ENCODE measurements at places on chromosomes 7 and 10. TPM values are rescaled to one million over a fixed set of nuclear protein-coding genes. Genes with fewer than 3 reads are reported as not detected.

DNA sequence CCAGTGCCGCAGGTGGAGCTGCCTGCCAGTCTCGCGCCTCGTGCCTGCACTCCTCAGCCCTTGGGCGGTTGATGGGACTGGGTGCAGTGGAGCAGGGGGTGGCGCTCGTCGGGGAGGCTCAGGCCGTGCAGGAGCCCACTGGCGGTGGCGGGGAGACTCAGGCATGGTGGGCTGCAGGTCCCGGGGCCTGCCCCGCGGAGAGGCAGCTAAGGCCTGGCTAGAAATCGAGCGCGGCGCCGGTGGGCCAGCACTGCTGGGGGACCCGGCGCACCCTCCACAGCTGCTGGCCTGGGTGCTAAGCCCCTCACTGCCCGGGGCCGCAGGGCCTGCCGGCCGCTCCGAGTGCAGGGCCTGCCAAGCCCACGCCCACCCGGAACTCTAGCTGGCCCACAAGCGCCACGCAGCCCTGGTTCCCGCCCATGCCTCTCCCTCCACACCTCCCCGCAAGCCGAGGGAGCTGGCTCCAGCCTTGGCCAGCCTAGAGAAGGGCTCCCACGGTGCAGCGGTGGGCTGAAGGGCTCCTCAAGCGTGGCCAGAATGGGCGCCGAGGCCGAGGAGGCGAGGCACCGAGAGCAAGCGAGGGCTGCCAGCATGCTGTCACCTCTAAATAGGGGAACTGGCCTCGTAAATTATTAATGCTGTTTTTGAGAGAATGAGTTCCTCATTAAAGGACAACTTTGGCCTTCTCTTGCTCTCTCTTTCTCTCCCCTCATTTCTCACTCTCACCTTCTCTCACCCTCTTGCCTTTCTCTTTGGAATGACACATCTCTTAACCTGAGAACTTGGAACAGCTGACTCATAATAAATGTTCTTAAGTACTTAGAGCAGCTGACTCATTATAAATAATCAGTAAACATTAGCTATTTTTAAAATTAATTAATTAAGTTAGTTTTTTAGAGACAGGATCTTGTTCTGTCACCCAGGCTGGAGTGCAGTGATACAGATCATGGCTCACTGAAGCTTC, 4.9 kb downstream of the ACADSB start:
- peaks cover 16% of the 10 kb centered on the region for H3K4me1 ChIP-seq
- no peak overlapping the region for H3K4me3 ChIP-seq
- no peak for DNase-seq
- no peaks in the 10 kb centered on the region for H3K27me3 ChIP-seq
- H3K36me3 ChIP-seq, result no peaks in the 10 kb centered on the region

GRCh38 chr10:113965683-113966082, 78.0 kb upstream of the ADRB1 start:
- no peak overlapping the region for H3K27ac ChIP-seq
- no peaks in the 10 kb centered on the region for H3K36me3 ChIP-seq
- H3K4me3 ChIP-seq, result no peak overlapping the region
- no peaks in the 10 kb centered on the region for H3K27me3 ChIP-seq
- H3K4me1 ChIP-seq, result peaks cover 26% of the 10 kb centered on the region

Gene CCDC3
- not detected for total RNA-seq

DNA sequence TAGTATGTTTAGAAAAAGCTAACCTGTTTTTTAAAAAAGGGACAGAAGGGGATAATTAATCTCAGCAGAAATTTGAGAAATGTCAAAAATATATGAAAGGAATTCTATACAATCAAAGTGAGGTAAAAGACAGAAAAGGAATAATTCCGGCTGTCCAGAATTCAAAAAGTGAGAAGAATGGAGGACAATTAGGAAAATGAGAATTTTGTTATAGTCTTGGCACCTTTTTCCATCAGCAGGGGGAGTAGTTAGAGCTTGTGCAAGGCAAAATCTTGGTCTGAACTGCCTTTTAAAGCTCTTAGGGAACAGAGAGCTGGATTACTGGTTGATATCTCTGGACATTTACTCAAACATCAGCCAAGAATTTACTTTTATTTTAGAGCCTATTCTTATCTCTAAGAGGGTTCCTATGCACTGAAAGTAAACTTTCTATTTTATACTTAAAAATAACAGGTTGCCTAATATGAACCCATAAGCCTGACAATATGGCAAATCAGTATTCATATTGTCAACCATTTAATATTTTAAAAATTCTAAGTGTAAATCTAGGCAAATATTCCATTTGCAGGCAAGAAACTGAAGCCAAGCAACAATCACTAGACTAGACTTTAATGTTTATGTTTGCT, 185.6 kb downstream of the ANK3 start:
- H3K4me1 ChIP-seq, result no peaks in the 10 kb centered on the region
- DNase-seq, result no peak
- H3K27me3 ChIP-seq, result no peaks in the 10 kb centered on the region
- H3K36me3 ChIP-seq, result peaks cover 3% of the 10 kb centered on the region

- H3K27me3 ChIP-seq, result peaks cover 11% of the 10 kb centered on the region
- H3K4me3 ChIP-seq, result no peak overlapping the region
- no peak overlapping the region for H3K27ac ChIP-seq
- H3K4me1 ChIP-seq, result no peaks in the 10 kb centered on the region
- DNase-seq, result no peak
Measured at GRCh38 chr10:23174074-23174976, 17.8 kb upstream of the PTF1A start.

Gene NPY
- not detected for total RNA-seq

GRCh38 chr10:74177140-74177677, 26.2 kb downstream of the ADK start:
- no peaks in the 10 kb centered on the region for H3K27me3 ChIP-seq
- no peaks in the 10 kb centered on the region for H3K36me3 ChIP-seq
- no peak for DNase-seq
- H3K4me1 ChIP-seq, result peaks cover 33% of the 10 kb centered on the region

Gene FXYD4
- total RNA-seq, result not detected

DNA sequence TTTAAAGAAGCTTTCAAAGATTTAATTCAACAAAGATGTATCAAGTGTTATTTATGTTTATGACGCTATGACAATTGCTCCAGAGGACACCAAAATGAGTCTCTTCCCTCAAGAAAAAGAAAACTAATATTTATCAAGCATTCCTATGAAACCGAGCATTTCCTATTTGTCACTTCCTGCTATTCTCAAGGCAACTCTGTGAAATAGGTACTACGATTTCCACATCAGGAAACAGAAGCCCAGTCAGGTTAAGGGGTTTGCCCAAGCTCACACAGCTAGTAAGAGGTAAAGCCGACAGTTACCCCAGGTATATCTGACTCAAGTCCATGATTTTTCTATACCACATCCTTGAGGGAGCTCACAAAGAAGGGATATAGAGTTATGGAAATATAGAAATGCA, 85.9 kb downstream of the TRIL start:
- H3K27me3 ChIP-seq, result no peaks in the 10 kb centered on the region
- H3K4me1 ChIP-seq, result no peaks in the 10 kb centered on the region
- no peaks in the 10 kb centered on the region for H3K36me3 ChIP-seq
- H3K27ac ChIP-seq, result no peak overlapping the region
- no peak for DNase-seq
